ENCODE measurements at places on chromosomes 16 and 17. TPM values are rescaled to one million over a fixed set of nuclear protein-coding genes. Genes with fewer than 3 reads are reported as not detected.

GCGR gene
- not detected for total RNA-seq

ADAP2 gene
- 0.90 TPM for total RNA-seq

OSGIN1 gene
- total RNA-seq: 6.6 TPM

SLC35B1 gene
- 24.5 TPM for total RNA-seq

GAS2L2 gene
- total RNA-seq: not detected

RHBDF2 gene
- 1.4 TPM for total RNA-seq

DCTN5 gene
- 22.5 TPM for total RNA-seq

SEPHS2 gene
- 15.8 TPM for total RNA-seq

IRX6 gene
- not detected for total RNA-seq

SLC38A8 gene
- total RNA-seq: not detected

CCL2 gene
- total RNA-seq: 11.1 TPM

CDH1 gene
- total RNA-seq: not detected

MYH8 gene
- not detected for total RNA-seq

TPSG1 gene
- not detected for total RNA-seq

FSCN2 gene
- 1.8 TPM for total RNA-seq

CLEC19A gene
- not detected for total RNA-seq

ST6GALNAC1 gene
- not detected for total RNA-seq

PPP1R1B gene
- 4.1 TPM for total RNA-seq

CDK3 gene
- total RNA-seq: 1.1 TPM

CCL13 gene
- not detected for total RNA-seq

STX1B gene
- total RNA-seq: 2.3 TPM

CCDC78 gene
- total RNA-seq: 1.8 TPM

CD7 gene
- total RNA-seq: not detected

KRTAP4-4 gene
- not detected for total RNA-seq

HLF gene
- 4.4 TPM for total RNA-seq

CCL22 gene
- not detected for total RNA-seq

CTRL gene
- total RNA-seq: 0.27 TPM

All from fibroblast of the aortic adventitia (primary cell).